Pancreas (tissue), 10 donors: ENCODE measurements at places on chromosomes 4 and X. TPM values are rescaled to one million over a fixed set of nuclear protein-coding genes. Genes with fewer than 3 reads are reported as not detected.

- no peaks in the 10 kb centered on the region for H3K36me3 ChIP-seq
- H3K27ac ChIP-seq, result no peak overlapping the region
- H3K27me3 ChIP-seq, result no peaks in the 10 kb centered on the region
- no peaks in the 10 kb centered on the region for H3K4me1 ChIP-seq
- H3K4me3 ChIP-seq, result no peak overlapping the region
These were observed 118.7 kb downstream of the FRYL start for GRCh38 chr4:48661391-48661790.

GRCh38 chr4:52915730-52916300 is 53.7 kb downstream of the RASL11B start:
- no peak overlapping the region for H3K4me3 ChIP-seq
- H3K27me3 ChIP-seq, result no peaks in the 10 kb centered on the region
- no peak overlapping the region for H3K27ac ChIP-seq
- peaks cover 26% of the 10 kb centered on the region for H3K4me1 ChIP-seq

- no peaks in the 10 kb centered on the region for H3K27me3 ChIP-seq
- no peaks in the 10 kb centered on the region for H3K4me1 ChIP-seq
- no peak for DNase-seq
- no peak overlapping the region for H3K27ac ChIP-seq
These were observed 41.3 kb upstream of the CCKAR start for GRCh38 chr4:26531491-26532116.

- no peak overlapping the region for H3K4me3 ChIP-seq
- no peaks in the 10 kb centered on the region for H3K36me3 ChIP-seq
- H3K4me1 ChIP-seq, result no peaks in the 10 kb centered on the region
- no peaks in the 10 kb centered on the region for H3K27me3 ChIP-seq
- no peak for DNase-seq
These were observed 298.4 kb downstream of the RAPGEF2 start for GRCh38 chr4:159401226-159401712.

DNA sequence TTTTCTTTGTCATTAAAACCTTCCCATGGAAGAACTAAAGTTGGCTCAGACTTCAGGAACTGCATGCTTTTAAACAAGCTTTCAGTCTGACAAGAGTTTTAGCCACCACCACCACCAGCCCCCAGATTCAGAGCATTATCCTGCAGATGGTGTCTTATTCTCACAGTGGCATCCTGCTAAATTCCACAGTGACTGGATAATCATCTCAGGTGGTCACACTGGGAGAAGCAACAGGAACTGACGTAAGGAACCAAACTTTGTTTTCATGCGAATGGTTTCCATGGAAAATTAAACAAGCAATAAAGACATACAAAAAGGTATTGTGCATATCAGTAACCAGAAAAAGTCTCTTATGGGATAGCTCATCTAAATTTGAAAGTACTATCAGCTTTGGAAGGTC is 370.7 kb downstream of the FBXW7 start:
- DNase-seq, result no peak
- no peaks in the 10 kb centered on the region for H3K4me1 ChIP-seq
- H3K36me3 ChIP-seq, result no peaks in the 10 kb centered on the region
- H3K27ac ChIP-seq, result no peak overlapping the region

GRCh38 chr4:11228530-11228929 is 200.2 kb downstream of the HS3ST1 start:
- DNase-seq, result no peak
- no peaks in the 10 kb centered on the region for H3K4me1 ChIP-seq
- H3K36me3 ChIP-seq, result no peaks in the 10 kb centered on the region

DNA sequence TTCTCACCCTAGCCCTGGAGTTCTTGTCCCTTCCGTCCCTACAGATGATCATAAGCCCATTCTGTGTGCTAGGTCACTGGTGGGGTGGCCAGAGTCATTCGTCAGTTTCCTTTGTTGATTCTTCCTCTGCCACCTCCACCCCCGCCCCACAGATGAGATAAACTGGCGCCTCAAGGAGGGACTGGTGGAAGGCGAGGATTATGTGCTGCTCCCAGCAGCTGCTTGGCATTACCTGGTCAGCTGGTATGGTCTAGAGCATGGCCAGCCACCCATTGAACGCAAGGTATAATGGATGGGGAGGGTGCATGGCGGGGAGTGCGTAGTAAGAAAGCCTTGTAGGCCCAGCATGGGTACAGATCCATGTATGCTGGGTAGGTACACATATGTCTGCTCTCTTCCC is 6.4 kb downstream of the USP11 start:
- no peak for DNase-seq
- H3K4me3 ChIP-seq, result no peak overlapping the region
- no peaks in the 10 kb centered on the region for H3K27me3 ChIP-seq
- no peak overlapping the region for H3K27ac ChIP-seq
- no peaks in the 10 kb centered on the region for H3K36me3 ChIP-seq
- no peaks in the 10 kb centered on the region for H3K4me1 ChIP-seq

- H3K4me1 ChIP-seq, result no peaks in the 10 kb centered on the region
- no peaks in the 10 kb centered on the region for H3K36me3 ChIP-seq
- H3K27ac ChIP-seq, result no peak overlapping the region
- peak; percentile 31 for DNase-seq
These were observed 12.3 kb downstream of the MSL3 start for GRCh38 chrX:11770320-11770719.

- no peaks in the 10 kb centered on the region for H3K4me1 ChIP-seq
- no peak overlapping the region for H3K4me3 ChIP-seq
- H3K36me3 ChIP-seq, result no peaks in the 10 kb centered on the region
- no peaks in the 10 kb centered on the region for H3K27me3 ChIP-seq
- no peak for DNase-seq
- no peak overlapping the region for H3K27ac ChIP-seq
These were observed 28.6 kb downstream of the TRPC3 start for GRCh38 chr4:121923306-121923705.

GRCh38 chr4:174813292-174813691 is 15.8 kb downstream of the GLRA3 start:
- H3K27me3 ChIP-seq, result no peaks in the 10 kb centered on the region
- no peaks in the 10 kb centered on the region for H3K4me1 ChIP-seq
- H3K36me3 ChIP-seq, result no peaks in the 10 kb centered on the region
- DNase-seq, result no peak
- H3K27ac ChIP-seq, result no peak overlapping the region

DNA sequence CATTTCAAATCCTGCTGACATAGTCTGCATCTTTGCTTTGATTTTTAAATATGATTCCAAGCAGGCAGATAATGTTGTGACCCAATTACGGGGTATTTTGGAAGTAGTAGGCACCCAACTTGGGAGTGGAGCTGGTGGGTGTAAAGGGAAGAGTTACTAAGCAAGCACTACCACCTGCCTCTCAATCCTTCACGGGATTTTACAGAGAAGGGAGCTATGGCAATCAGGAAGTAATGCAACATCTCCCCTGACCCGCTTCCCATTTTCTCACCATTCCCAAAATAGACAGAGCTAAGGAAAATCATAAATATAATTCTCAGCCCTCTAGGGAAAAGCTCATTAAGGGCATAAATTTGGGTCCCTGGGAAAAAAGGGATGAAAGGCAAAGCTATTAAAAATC is 9.2 kb downstream of the APBB2 start:
- peaks cover 10% of the 10 kb centered on the region for H3K4me1 ChIP-seq
- no peak for DNase-seq
- H3K36me3 ChIP-seq, result no peaks in the 10 kb centered on the region
- peak overlapping the region; percentile 1 for H3K27ac ChIP-seq

DNA sequence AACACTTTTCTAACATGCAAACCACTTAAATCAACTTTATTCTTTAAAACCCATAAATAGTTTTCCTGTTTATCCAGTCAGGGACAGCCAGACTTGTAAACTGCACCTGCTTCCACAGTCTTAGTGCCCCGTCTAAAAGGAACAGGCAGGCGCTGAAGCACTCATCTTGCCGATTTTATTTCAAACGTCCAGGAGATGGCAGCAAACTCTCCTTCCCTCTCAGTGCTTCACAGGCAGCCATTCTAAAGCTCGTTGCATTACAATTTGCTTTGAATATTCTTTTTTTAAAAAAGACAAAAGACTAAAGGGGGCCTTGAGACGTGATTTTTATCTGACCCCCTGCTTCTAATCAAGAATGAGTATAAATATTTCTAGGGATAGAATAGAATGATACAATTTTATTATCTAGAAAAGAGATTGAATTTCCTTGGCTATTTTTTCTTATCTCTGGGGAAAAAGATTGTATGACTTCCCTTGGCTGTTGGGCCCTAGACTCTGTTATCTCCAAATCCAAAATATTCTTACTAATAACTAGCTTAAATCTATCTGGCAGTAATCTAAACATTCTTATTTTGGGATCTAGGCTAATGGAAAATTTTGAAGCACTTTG is 93.6 kb upstream of the MYOZ2 start:
- H3K4me3 ChIP-seq, result no peak overlapping the region
- no peaks in the 10 kb centered on the region for H3K36me3 ChIP-seq
- H3K27ac ChIP-seq, result no peak overlapping the region
- no peaks in the 10 kb centered on the region for H3K4me1 ChIP-seq

GRCh38 chr4:38867478-38868058 is at the start of gene FAM114A1:
Gene FAM114A1, plus strand, starts transcription at chr4:38867806. Its CDS starts 10,273 bp downstream, at chr4:38878079.
- H3K4me3 ChIP-seq, result peak within 1 kb of the TSS; percentile 83
- no peaks in the 10 kb centered on the region for H3K36me3 ChIP-seq
- H3K4me1 ChIP-seq, result peaks cover 29% of the 10 kb centered on the region
- H3K27ac ChIP-seq, result peak within 1 kb of the TSS; percentile 94
- H3K27me3 ChIP-seq, result no peaks in the 10 kb centered on the region
- peak; percentile 79 for DNase-seq

DNA sequence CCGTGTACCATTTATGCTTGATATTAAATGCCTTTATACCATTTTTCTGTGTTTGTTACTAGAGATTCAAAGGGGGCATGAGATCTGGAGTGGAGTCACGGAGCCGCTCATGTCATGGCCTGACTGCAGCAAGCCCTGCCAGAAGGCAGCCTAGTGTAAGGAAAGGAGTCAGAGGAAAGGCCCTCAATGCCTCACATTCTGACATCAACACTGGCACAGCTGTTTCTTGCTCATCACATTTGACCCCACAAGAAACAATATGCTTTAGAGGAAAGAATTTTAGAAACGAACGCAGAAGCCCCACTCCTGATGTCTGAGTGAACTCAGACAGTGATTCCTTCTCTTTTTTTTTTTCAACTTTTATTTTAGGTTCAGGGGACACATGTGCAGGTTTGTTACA is 322.4 kb upstream of the CPEB2 start:
- no peak overlapping the region for H3K4me3 ChIP-seq
- H3K27me3 ChIP-seq, result no peaks in the 10 kb centered on the region
- H3K4me1 ChIP-seq, result no peaks in the 10 kb centered on the region
- no peaks in the 10 kb centered on the region for H3K36me3 ChIP-seq

DNA sequence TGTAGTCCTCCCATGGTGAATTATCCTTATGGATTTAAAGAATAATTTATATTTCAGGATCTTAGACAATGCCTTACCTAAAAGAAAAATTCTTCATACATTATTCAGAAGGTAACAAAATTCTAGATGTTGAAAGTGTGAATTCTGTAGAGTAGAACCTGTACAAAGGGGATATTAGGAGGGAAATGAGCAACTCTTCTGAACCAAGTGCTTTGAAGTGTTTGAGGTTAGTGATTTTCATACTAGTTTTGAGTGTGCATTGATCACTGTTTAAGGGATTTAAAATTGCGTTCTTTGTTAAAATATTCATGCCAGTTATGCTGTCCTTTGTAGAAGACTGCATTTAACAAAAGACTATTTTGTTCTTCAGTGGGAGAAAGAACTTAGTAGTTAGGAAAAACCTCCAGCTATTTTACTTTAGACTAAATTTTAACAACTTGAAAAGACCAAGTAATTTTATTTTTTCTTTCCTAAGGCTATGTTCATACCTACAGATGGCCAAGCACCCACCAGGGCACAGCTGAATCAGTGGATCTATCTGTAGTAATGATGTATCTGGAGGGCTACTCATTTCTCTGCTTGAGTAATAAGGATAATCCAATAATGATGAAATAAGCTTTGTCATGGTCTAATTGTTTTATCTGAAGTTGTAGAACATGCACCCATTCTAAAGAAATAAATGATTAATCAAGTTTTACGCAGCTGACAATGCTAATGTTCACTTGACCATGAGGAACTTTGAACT is 134.3 kb upstream of the RPS6KA6 start:
- no peak for DNase-seq
- no peaks in the 10 kb centered on the region for H3K36me3 ChIP-seq
- H3K27ac ChIP-seq, result no peak overlapping the region
- peaks cover 3% of the 10 kb centered on the region for H3K27me3 ChIP-seq
- no peaks in the 10 kb centered on the region for H3K4me1 ChIP-seq
- H3K4me3 ChIP-seq, result no peak overlapping the region

GRCh38 chr4:81954271-81954670 is 419.5 kb downstream of the HNRNPD start:
- H3K27me3 ChIP-seq, result no peaks in the 10 kb centered on the region
- DNase-seq, result no peak
- no peak overlapping the region for H3K4me3 ChIP-seq
- no peaks in the 10 kb centered on the region for H3K4me1 ChIP-seq
- no peaks in the 10 kb centered on the region for H3K36me3 ChIP-seq

DNA sequence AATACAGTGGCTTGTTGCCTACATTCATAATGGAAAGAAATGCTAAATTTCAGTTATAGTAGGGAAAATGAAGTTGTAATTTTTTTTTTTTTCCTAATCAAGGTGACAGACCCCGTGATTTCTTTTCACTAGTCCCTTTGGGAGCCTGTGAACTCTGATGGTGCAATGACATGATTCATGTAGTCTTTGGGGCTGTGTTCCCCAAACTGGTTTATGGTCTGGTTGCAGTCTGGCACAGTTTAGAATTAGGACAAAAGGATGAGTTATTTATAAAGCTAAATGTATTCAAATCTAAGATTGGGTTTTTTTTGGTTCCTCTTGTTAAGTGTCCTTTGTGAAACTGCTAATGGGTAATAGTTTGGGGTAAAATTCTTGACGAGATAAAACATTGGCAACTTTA is 66.0 kb downstream of the REPS2 start:
- H3K4me3 ChIP-seq, result no peak overlapping the region
- no peaks in the 10 kb centered on the region for H3K27me3 ChIP-seq
- H3K4me1 ChIP-seq, result peaks cover 9% of the 10 kb centered on the region
- no peak overlapping the region for H3K27ac ChIP-seq

Gene EPGN
- total RNA-seq, result 0.24 TPM

Gene TMEM35A
- 0.25 TPM for total RNA-seq

Gene CA5B
- total RNA-seq, result 7.9 TPM

Gene DMP1
- total RNA-seq, result not detected

Gene IL2
- 2.6 TPM for total RNA-seq

Gene XAGE1A
- not detected for total RNA-seq

Gene DHRSX
- total RNA-seq, result 17.0 TPM

Gene GUF1
- 9.2 TPM for total RNA-seq

Gene GAGE12E
- total RNA-seq, result not detected

Gene HSPA4L
- total RNA-seq, result 4.1 TPM
